MCF 10A (cell line): ENCODE measurements at places on chromosomes 16 and 17.

GRCh38 chr17:49996495-49997300, 1.7 kb upstream of the DLX3 start:
- peak; percentile 45 for DNase-seq

GRCh38 chr16:31436221-31437045, 6.2 kb downstream of the ZNF843 start:
- DNase-seq: no peak

GRCh38 chr17:48970865-48971687, 2.7 kb upstream of the GIP start:
- DNase-seq: no peak

DNA sequence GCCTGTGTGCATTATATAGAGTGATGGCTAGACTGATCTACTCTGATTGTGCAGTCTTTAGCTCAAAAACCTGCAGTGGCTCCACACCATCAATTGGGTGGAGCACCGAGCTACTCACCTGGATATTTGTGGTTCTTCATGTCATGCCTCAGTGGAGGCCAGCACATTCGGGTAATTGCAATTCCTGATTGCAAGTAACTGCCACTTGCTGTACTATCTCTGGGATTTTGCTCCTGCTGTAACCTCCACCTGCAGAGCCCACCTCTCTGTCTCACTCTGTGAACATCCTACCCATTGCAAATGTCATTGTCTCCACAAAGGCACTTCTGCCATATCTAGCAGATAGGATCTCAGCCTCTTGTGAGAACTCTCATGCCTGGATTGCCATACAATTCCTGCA, 1.7 kb upstream of the CCL1 start:
- DNase-seq: no peak

GRCh38 chr17:50605429-50605828, 29.3 kb upstream of the ABCC3 start:
- DNase-seq: no peak
